ENCODE measurements at places on chromosomes 13 and 19.

GRCh38 chr13:25766991-25767390 is 284.8 kb downstream of the SHISA2 start:
- DNase-seq: no peak

GRCh38 chr19:48835734-48836088 is 580 bp downstream of the HSD17B14 start:
- peak; percentile 78 for DNase-seq

DNA sequence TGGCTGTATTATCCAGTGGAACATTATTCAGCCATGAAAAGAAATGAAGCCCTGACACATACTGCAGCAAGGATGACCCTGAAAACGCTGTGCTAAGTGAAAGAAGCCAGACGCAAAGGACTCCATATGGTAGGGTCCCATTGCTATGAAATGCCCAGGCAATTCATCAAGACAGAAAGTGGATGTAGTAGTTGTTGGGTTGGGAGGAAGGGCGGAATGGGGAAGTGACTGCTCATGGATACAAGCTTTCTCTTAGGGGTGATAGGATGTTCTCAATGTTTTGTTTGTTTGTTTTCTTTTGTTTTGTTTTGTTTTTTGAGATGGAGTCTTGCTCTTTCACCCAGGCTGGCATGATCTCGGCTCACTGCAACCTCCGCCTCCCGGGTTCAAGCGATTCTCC is 11.1 kb upstream of the CEACAM16 start:
- DNase-seq: no peak

DNA sequence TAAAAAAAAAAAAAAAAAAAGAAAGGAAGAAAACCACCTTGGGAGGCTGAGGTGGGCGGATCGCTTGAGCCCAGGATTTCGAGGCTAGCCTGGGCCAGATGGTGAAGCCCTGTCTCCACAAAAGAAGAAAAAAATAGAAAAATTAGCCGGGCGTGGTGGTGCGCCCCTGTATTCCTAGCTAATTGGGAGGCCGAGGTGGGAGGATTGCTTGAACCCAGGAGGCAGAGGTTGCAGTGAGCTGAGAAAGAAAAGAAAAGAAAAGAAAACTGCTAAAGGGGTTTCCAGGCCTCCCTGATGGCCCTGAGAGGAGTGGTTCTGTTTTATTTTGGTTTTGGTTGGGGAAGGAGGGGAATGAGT is 723 bp downstream of the ZNF473 start:
- DNase-seq: no peak

- DNase-seq: peak; percentile 9
Measured at GRCh38 chr19:58395979-58396627, 647 bp downstream of the RNF225 start.

- no peak for DNase-seq
Measured at GRCh38 chr13:82275644-82276043, 1606.6 kb downstream of the SLITRK1 start.

GRCh38 chr19:33156334-33156733 is 24.4 kb downstream of the WDR88 start:
- DNase-seq: no peak

DNA sequence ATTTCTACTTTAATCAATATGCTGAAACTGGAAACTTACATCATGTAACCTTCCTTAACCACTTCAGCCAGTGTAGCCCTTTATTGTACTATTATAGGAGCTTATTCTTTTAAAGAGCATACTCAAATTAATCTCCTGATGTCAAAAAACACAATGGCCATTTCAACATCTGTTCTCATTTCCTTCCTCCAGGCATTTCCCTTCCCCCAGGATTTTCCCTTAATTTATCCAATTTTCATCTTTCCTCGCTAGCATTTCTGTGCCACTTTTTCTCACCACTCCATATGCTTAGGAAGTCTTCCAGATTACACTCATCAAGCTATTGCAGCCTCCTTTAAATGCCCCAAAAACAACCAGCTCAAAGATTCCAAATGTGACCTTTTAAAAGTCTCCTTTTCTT is 265.0 kb downstream of the PCDH9 start:
- DNase-seq: no peak

DNA sequence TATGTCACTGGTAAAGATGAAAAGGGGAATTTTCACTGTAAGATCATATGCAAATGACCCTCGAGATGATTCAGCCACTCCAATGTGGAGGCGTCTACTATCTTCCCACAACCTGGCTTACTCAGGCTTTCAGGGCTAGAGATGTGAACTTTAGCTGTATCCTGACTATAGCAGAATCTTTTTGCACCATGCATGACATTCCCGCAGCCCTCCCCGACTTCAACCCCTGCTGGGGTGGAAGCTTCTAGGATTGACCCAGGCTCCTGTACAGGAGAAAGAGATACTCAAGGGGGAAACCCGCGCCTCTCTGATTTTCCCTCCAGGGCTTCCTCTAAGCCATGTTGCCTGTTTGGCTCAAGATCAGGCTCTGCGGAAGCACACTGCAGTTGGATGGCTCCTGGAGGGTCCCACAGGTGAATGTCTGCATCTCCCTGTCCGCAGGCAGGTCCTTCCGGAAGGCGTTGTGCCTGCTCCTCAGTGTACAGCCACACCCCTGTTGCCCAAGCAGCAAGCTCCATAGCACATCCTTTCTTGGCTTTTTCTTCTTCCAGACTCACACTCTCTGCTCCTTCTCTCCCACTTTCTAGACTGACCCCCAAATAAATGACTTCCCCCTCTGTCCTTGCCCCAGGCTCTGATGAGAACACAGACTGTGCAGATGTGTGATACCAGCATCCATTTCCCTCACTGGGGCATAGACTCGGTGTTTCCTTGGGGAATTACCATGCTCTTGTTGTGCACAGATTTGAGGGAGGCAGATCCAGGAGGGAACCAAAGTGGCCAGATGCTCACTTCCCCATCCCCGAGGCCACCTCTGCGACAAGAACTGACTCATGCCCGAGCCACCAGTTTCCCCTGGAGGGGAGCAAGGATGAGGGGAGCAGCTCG is 29.1 kb upstream of the POP4 start:
- peak; percentile 17 for DNase-seq

GRCh38 chr19:1128106-1128505 is 24.3 kb downstream of the GPX4 start:
- no peak for DNase-seq

GRCh38 chr13:20221772-20222171 is 10.3 kb downstream of the GJB6 start:
- DNase-seq: no peak

GRCh38 chr19:1268226-1269064 is 687 bp upstream of the CIRBP start:
- DNase-seq: no peak

GRCh38 chr19:39927524-39928356 is 6.7 kb downstream of the FCGBP start:
- no peak for DNase-seq

DNA sequence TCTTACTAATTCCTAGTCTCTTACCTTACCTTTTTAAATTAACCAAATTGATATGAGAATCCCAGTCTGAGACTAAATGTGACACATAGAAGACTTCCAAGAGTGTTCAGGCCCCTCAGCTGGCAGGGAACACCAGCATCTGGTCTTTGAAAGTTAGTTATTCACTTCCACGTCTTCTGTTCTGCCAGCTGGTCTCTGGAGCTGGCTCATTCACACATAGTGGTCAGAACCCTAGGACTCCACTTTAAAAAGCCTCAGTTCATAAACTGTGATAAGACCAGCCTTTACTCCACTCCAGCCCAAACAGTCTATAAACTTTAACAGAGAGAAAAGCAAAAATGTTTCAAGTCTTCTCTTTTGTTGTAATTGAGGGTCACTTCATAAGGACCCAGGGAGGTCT is 263.0 kb downstream of the DCT start:
- DNase-seq: no peak

DNA sequence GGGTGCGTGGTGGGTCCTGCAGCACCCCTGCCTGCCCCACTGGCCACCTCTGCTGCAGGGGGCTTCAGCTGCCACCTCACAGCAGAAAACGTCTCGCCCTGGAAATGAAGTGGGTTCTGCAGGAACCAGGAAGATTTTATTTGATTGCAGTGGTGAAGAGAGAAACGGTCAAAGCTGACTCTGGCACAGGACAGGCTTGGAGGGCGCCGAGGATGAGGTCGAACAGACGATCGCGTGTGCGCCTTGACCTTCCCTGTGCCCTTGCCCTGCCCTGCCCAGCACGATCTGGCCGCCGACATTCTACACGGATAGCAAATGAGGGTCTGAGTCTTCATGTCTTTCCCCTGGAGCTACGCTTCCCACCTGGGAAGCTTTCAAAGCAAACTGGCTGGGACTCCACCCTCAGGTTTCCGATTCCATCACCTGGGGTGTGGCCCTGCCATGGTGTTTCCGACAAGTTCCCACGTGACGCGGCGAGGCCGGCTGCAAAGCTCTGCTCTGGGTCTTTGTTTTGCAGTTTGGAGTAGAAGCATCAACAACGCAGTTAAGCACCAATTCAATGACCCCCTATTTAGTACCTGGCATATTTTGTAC is 50.3 kb upstream of the TUBGCP3 start:
- no peak for DNase-seq

DNA sequence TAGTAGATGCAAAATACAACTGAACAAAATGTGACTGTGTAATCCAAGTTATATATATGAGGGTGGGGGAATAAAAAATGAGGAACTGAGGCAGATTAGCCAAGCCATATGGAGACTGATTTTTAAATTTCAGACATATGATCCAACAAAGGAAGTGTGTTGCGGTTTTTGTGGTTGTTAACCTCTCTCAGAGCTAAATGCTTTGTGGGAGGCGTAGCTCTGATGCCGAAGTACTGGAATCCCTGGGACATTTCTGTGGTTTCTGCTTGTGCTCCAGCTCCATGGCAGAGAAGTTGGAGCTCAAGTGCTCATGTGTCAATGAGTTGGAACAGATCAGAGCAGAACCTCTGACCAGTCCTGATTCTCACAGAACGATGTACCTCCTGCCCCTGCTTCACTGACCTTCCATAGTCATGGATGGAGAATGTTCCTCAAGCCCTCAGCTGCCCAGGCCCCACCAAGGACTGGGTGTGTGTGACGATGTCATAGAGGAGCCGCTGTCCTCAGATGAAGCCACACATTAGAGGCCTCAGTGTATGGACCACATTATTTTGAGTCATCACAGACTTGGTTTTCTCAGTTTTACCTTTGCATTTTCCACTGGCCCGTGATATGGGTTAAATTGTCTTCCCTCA is 107.6 kb downstream of the SOX1 start:
- DNase-seq: no peak

DNA sequence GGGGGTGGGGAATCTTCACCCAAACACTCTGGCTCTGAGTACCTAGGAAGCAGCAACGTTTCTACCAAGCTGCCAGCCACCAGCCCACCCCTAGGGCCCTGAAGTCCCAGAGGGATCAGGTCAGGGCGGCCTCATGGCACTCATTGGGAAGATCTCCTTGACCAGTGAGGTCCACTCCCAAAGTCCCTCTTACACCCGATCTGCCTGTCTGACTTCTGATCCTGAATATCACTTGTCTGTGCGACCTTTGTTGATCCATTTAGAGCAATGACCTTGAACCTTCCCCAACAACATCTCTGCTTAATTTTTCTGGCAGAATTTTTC is 2.1 kb upstream of the GNA15 start:
- DNase-seq: no peak
